ENCODE measurements at places on chromosomes 16 and 17.

DNA sequence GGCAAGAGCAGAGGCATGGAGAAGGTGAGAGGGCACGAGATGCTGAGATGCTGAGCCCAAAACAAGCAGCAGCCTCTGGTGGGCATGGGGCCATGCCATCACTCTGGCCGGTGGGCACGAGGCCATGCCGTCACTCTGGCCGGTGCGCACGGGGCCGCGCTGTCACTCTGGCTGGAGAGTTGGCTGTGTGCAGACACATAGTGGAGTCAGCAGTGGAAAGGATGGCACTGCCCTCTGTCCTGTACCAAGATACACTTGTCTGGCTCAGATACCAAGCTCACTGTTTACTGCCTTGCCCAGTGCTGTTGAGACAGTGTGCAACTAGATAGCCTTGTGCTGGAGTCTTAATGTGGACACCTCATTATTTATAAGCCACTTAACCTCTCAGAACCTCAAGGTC lies 45.1 kb downstream of the CYB5D2 start:
- DNase-seq = no peak

DNA sequence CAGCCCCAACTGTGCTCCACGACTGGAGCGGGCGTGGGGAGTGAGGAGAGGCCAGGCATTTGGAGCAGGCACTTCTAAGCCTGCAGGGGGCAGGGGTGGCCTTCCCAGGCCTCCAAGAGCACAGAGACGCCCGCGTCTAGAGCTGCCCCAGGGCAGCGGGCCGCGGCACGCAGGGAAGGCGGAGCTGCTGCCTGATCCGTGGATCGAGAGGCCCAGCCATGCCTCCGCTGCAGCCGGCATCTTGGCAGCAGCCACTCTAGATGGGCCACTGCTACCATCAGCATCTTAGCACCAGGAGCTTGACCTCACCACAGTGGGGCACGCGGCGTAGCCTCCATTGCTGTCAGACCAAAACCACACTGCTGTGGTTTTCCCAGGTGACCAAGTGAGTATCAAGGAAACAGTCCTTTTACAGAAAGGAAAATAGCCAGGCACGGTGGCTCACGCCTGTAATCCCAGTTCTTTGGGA lies 20.4 kb upstream of the WDR45B start:
- no peak for DNase-seq

DNA sequence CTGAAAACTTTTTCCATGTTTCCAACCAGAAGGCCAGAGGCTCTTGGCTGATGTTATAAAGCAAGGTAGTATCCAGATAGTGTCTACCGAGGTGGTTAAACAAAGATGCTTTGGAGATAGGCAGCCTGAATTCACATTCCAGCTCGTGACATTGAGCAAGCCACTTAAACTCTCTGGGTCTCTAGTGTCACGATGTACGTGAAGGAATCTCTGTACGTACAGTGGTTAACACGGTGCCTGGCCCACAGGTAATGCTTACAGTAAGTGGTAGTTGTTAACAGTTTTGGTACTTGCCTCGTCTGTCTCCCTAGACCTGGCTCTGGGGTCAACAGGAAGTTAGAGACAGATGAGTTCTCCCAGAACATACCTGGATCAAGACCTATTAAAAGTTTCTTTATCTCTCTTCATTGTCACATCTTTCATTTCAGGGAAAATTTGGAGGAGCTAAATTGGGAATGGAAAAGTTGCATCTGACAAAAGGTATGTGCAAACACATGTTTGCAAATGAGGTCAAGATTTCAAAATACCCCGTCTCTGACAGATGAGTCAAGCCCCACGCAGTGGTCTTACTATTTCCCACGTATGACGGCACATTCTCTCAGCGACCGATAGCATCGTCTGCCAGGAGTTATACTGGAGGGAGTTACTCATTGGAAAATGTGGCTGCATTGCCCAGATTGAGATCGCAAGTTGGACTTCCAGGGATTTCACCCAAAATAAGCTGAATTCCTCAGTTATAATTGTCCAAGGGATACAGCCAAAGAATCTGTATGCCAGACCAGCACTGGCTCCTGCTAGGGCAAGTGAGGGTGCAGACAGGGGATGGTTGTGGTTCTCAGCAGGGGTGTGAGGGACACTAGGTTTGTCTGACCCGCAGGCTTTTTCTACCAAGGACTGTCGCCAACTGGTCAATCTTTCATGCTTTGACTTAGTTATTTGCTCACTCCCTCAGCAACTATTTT lies 18.9 kb upstream of the MYH10 start:
- DNase-seq = no peak

- DNase-seq = no peak
These were observed 2.6 kb upstream of the SPHK1 start for GRCh38 chr17:76381633-76382350.

GRCh38 chr17:31677681-31678080 lies 181.4 kb downstream of the COPRS start:
- no peak for DNase-seq

DNA sequence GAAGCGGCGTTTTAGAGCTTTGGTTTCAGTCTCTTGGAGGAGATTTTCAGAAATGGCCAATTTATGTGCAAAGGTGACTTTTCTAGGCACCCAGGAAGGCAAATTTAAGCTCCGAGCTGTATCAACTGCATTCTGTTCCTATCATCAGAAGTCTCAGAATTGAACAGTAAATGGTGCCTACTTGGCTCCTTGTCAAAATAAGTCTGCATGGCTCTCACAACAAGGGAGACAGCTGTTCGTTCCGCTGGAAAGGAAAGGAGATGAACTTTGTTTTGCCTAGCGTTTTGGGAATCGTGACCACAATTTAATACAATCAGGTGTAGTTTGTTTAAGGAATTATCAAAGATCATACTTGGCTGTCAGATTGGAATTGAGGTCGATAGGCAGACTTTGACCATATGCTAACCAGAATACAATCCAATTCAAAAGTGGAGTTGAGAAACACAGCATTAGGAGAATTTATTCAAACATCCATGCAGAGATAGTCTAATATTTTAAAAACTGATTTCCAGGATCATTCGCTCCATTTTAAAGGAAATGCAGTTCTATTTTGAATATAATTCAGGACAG lies 139.4 kb downstream of the CPPED1 start:
- no peak for DNase-seq

DNA sequence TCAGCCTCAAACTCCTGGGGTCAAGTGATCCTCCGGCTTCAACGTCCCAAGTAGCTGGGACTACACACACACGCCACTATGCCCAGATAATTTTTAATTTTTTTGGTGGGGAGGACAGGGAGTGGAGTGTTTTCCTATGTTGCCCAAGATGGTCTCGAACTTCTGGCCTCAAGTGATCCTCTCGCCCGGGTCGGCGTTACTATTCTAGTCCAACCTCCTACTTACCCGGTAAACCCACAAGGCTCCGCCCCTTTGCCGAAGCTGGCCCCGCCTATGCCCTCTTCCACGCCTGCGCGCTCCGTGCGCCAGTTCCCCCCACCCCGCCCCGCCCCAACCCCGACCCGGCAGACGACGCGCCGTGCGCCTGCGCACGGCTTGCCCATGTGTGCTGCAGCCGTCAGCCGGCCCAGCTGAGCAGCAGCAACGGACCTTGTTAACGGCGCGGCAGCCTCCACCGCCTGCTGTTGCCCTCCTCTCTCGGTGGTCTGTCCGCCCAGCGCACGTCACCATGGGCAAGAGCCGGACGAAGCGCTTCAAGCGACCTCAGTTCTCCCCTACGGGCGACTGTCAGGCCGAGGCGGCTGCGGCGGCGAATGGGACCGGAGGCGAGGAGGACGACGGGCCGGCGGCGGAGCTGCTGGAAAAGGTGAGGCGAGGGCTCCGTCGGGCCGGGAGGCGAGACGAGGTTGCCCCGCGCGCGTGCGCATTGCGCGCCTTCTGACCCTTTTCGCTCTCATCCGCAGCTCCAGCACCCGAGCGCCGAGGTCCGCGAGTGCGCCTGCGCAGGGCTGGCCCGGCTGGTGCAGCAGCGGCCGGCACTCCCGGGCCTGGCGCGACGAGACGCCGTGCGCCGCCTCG lies at the start of gene HEATR3:
Gene HEATR3, plus strand, starts transcription at position 347 of the 858 bp plus-strand sequence. Its CDS starts 162 bp downstream, at position 509.
- DNase-seq = peak; percentile 96

GRCh38 chr16:72262711-72263110 lies 90.8 kb upstream of the PMFBP1 start:
- no peak for DNase-seq

- no peak for DNase-seq
These were observed 13.9 kb downstream of the BCAR1 start for GRCh38 chr16:75237398-75238131.

GRCh38 chr16:50494501-50495491 lies 53.4 kb upstream of the NKD1 start:
- no peak for DNase-seq

GRCh38 chr16:82560805-82561325 lies 65.9 kb upstream of the CDH13 start:
- DNase-seq = no peak

DNA sequence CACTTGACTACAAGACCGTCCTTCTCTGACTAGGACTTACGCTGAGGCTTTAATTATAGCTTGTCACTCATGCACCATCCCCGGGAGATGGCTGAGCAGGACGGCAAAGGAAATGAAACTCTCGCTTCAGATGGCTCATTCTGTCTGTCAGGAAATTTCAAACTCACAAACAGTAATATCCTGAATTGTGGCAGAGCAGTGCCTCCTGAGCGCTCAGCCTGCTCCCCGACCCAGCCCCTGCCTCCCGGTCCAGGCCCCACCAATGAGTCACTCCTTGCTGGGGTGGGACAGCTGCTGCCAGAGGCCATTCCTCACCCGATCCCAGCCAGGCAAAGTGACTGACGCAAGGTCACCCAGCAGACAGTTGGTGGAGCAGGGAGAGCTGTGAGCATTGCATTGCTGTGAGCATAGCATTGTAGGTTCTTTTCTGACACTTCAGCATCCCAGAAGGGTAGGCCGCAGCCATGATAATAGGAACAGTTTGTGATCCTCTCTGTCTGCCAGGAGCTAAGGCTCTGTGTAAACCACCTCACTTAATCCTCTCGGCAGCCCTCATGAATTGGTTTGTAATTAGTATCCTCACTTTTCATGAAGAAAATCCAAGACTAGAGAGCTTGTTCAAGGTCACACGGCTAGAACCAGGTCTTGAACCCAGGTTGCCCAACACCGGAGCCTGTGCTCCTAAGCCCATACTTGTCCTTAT lies 20.9 kb downstream of the CCDC182 start:
- no peak for DNase-seq

DNA sequence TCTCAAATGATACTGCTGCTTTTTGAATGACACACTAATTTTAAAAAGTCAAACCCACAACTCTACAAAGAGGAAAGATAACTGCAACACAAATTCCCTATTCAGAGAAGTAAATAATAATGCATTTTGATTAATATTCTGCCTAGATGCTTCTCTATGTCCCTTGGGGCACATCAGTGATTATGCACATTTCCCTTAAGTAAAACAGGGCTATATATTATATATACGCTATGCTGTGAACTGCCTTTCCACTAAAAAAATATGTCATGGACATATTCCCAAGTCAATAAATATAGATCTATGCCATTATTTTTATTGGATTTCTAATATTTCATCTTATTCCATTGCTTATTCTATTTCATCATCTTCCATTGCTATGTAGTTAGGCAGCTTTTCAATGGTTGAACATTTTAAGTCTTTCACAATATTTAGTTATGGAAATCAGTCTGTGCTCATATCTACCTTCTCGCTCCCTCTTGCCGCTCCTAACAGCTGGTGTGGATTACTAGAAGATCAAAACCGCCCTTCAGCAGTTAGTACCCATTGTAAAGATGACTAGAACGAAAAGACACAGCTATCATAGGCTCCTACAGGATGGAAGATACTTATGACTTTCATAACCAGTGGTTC lies 468.2 kb upstream of the GOT2 start:
- no peak for DNase-seq

DNA sequence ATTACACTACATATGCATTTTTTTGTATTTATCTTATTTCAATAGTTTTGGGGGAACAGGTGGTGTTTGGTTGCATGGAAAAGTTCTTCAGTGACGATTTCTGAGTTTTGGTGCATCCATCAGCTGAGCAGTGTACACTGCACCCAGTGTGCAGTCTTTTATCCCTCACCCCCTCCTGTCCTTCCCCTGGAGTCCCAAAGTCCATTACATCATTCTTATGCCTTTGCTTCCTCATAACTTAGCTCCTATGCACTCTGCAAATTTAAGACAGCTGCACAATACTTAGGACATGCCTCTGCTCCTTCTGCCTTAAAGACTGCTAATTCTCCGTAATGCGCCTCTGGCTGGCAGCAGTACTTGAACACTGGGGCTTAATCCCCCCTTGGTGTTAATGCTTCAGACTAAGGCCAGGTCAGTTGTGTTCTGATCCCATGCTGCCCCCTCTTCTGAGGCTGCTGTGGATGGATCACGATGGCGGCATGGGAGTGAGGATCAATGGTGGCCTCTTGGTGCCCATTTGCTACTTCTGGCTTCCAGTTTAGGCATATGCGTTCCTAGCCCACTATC lies 146.2 kb downstream of the PARN start:
- DNase-seq = no peak

- no peak for DNase-seq
These were observed 13.3 kb upstream of the C1QL1 start for GRCh38 chr17:44981221-44981968.

DNA sequence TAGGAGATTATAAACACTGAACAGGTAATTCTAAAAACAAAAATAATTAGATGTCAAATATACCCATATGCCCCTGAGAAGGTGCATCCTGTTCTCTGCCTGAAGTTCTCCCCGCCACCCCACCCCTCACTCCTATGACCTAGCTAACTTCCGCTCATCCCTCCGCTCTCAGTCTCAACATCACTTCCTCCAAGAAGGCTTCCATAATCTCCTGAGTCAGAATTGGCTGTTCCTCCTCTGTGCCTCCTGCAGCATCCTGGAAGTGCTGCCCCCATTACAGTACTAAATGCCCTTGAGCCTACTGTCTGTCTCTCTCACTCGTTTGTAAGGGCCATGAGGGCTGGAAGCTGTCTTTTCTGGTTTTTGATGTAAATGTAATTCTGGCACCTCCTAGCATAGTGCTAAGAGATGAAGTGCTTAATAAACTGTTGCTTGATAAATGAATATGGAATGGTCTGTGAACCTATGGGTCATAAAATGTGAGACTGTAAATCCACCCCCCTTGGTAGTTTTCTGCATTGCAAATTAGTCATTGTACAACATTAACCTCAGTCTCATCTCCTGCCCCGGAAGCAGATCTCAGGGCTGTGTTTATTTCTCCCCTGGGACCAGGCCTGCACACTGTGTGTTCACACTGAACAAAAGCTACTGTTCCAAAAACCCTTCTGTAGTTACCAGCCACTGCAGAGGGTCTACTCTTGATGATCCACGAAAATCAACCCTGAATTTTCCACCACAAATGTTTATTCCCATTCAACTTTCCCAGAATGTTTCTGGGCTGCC lies 3.9 kb upstream of the MYO1D start:
- DNase-seq = no peak

DNA sequence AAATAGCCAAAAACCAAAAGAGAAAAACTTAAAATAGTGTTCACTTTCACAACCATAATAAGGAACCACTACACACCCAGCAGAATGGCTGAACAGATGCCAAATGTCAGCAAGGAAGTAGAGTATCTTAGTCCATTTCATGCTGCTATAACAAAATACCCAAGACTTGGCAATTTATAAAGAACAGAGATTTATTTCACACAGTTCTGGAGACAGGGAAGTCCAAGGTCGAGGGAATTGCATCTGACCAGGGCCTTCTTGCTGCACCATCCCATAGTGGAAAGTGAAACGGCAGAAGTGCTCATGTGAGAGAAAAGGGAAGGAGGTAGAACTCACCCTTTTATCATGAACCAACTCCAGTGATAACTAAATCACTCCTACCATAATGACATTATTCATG lies 33.8 kb upstream of the CCL22 start:
- no peak for DNase-seq

- no peak for DNase-seq
These were observed 8.3 kb downstream of the FHOD1 start for GRCh38 chr16:67238806-67239470.

- DNase-seq = no peak
These were observed 62.9 kb upstream of the CPHXL start for GRCh38 chr16:75789237-75789636.
